ENCODE measurements at places on chromosomes 11 and 22.

- no peak for DNase-seq
Observed at GRCh38 chr11:75940911-75941310, 125.9 kb downstream of the UVRAG start.

DNA sequence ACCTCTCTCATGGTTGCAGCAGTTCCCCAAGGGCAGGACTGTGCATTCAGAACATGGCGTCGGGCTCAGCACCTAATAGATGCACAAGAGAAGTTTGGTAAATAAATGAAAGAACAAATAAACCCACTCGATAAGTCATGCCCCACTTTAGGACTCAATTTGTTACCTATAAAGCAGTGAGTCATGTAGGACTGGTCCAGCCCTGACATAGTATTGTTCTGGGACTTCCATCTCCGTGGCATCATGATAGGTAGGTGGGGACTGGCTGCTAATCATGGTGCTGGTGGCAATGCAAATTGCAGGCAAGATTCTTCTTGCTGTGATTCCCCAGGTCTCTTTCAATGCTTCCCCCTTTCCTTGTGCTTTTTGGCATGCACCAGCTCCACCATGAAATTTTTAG lies 118.2 kb upstream of the CSNK2A3 start:
- no peak for DNase-seq

DNA sequence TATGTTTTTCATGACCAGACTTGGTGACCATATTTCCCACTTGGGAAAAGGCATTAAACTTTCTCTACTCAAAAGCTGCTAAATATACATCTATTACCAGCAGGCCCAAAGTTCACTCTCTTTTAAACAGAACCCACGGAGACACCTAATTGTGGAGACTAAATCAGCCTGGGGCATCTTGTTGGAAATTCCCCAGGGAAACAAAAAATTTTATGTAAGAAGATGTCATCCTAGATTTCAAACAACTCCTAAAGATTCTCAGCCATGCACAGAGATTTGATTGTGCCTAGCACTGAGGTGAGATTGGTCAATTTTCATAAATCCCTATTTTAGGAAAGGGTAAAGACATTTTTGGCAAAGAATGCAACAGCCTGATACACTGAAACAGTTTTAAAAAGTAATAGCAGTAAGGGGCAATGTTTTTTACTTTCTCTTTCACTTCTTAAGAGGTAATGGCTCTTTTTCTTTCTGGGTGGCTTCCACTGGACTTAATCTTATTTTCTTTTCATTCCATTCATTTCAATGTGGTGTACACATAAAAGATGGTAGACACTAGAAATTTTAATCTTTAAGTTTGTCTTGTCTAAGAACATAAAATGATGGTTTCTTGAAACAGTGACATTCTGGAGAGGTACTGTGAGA lies 9.6 kb downstream of the OR52N2 start:
- no peak for DNase-seq

DNA sequence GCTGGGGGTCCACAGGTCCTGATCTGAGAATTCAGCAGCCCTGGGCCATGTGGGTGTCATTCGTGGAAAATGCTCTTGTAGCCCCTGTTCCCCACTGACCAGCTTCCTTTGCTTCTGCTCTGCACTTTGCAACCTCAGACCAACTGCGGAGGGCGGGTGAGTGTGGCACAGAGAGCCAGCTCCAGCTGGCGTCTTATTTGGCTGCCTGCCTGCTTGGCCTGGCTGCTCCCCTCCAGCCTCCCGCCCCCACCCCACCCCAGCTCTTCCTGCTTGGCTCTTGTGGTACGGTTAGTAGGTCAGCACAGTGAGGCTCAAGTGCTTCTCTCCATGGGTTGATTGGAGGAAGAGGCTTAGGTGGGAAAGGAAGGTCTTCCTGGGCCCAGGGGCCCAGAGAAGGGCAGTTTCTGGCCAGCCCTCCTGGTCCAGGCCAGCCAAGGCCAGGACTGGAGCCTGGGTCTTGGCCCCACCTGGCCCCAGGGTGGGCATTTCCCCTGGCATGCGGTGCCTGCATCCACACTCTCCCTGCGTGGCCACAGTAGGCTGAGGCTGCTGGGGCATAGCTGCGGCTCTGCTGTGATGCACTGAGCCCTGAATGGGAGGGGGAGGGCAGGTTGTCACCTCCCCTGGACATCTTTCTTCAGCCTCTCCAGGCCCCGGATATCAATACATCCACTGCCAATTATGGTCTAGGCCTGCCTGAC lies 26.5 kb downstream of the MYO7A start:
- DNase-seq: no peak

DNA sequence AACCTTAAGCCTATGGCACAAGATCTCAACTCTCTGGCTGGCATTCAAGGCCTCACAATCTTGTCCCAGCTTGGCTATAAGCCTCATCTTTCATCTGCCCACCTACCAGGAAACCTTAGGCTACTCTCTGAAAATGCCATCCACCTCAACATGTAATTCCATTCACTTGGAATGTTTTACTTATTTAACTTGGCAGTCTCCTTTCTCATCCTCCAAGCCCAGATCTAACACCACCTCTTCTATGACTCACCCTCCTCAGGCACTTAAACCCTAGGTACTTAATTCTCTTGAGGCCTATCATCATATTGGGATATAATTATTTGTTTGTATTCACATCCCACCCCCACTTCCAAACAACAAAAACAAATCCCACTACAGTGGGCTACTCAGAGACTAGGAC lies 15.0 kb downstream of the POGLUT3 start:
- no peak for DNase-seq

- no peak for DNase-seq
Observed at GRCh38 chr11:80315200-80315599, 874.4 kb upstream of the TENM4 start.

DNA sequence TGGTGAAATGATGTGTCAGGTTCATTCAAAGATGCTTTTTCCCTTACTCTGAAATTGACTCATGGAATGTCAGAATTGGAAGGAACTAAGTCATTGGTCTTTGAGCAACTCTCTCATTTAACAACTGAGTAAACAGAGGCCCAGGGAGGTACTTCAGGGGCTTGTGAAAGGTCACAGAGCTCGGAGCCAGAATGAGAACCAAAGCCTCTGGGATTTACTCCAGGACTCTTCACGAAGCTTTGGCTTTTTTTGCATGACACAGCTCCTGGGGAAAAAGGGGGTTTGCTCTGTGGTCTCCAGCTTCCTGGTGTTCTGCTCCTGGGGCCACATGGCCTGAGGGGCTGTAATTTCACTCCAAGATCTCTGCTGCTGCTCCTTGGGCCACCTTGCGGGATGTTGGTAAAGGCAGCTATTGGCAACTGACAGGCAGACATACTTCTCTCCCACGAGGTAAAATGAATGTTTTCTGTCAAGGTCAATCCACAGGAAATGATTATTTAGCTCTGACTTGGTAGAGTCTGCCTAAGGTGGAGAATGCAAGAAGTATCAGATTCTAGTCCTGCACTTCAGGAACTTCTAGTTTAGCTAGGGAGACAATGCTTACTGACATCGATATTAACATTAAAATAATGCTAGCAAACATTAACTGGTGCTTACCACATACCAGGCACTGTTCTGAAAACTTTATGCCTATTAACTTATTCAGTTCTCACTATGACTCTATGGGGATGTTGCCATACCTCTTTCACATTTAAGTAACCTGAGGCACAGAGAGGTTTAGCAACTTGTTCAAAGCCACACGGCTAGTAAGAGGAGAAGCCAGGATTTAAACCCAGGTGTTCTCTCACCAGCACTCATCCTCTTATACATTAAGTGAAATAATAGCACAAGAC lies 16.1 kb downstream of the PKNOX2 start:
- no peak for DNase-seq

DNA sequence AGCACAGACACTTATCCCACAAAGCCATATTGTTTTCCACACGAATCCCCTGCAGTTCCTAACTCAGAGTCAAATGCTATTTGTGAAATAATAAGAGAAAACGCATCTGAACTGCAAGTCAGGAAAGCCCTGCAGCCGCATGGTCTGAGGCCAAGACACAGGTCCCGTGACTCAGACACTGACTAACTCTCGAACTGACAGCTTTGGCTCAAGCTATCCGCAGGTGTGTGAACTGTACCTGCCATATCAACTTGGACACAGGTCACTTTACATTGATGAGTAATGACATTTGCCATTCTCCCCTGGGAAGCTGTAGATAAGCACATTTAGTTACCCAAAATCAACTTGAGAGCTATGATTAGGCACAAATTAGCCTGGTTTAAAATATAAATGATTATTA lies 34.9 kb upstream of the NFRKB start:
- DNase-seq: no peak

Measured in activated T-cell treated with anti-CD3 and anti-CD28 coated beads, Interleukin-2, amount 50 U/mL, for 48 hours (primary cell).